ENCODE measurements at places on chromosomes 2 and 18.

GRCh38 chr18:76499637-76500340, 4.7 kb upstream of the ZNF516 start:
- no peak for DNase-seq

DNA sequence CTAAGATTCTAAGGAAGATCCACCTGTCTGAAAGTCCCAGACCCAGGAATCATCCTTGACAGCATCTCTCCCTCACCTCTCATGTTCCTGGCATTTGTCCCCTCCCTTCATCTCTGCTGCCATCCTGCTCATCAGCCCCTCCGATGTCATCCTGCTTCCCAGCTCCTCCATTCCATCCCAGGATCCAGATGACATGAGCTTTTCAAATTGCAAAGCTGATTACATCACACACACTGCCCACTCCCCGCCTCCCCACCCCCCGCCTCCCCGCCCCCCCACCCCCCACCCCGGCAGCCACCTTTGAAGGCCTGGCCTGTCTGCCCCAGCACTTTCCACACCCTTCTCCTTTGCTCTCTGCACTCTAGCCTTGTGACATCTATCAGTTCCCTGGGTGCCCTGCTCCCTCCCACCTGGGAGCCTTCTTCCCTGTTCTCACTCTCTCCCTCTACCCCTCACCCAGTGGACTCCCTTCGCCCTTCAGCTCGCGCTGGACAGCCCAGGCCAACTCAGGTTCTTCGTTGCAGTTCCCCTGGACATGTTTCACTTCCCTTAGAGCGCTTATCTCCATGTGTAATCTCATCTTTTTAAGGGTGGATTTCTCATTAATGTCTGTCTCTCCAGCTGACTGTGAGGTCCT, 61.6 kb downstream of the DNMT3A start:
- DNase-seq, result no peak

DNA sequence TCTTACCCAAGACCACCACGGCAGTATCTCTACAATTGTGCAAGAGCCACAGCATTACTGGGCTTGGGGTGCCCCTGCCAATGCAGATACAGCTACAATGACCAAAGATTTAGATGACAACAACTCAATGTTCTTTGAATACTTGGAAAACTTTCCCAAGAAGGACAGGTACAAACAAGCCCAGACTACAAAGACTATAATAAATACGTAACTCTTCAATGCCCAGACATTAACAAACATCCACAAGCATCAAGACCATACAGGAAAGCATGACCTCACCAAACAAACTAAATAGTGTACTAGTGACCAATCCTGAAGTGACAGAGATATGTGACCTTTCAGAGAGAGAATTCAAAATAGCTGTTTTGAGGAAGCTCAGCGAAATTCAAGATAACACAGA, 62.8 kb downstream of the ICA1L start:
- no peak for DNase-seq

GRCh38 chr2:719734-720133, 42.5 kb upstream of the TMEM18 start:
- DNase-seq, result no peak

- DNase-seq, result no peak
Observed at GRCh38 chr18:72612894-72613533, 68.9 kb upstream of the CBLN2 start.

DNA sequence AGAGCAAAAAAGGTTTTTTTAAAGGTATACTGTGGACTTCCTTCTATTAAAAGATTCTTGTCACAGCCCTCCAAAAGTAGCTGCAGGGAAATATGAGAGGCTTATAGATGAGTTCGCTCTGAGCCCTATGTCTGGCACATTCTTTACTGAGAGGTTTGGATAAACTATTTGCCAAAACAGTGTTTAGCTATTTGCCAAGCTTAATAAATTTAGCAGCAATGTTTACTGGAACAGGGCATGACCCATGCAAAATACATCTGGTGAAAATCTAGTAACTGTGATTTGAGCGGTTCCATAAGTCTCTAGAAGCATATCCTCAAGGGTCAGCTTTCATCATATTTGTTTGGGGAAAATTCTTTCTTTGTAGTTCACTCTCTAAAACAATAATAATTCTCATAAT, 1696.7 kb upstream of the PIK3C3 start:
- no peak for DNase-seq

DNA sequence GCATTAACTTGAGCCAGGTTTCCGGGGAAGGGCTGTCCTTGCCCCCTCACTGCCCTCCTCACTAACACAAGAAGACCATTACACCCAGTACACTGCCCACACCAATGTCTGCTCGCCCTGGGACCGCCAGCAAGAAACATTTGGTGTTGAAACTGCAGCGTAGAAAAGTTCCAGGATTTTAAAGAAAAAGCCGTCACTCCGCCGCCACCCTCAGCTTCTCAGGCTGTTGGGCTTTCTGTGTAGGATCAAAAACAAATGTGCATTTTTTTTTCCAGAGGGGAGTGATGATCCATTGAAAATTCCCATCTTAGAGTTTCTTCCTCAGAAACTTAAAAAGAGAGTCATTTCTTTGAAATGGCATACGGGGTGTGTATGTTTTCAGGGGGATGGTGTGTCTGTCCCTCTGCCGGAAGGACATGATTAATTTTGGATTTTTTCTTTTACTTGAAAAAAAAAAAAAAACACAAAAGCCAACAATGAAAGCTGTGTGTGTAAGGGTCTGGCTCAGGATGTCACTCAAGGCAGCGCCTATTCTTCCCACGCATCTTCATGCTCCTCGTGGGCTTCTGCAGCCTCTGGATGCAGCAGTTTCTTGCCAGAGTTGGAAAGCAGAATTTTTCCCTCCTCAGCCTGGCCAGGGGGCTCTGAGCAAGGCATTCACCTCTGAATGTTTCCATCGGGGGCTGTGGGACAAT, 184.9 kb downstream of the GLI2 start:
- no peak for DNase-seq

DNA sequence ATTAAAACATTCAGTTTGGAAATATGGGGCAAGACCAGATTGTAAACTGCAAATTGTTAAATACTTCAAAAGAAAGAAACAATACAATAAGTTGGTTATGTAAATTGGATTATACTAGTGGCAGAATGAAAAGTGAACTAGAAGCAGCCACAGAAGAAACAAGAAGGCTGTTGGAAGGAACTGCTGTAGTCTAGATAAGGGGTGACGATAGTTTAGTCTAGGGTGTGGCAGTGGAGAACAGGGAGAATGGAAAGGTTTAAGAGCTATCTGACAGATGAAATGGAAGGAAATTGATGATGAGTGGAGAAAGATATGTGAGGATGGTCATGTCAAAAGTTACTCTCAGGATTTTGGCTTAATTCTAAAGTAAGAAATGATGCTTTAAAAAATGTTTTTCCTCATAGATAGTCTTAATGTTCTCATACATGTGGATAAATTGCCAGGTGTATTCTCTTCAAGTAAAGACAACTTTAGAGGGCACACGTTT, 179.7 kb downstream of the GPD2 start:
- DNase-seq, result no peak

Data from glomerular endothelial cell (primary cell).